ENCODE measurements at places on chromosomes 2 and 18.

DNA sequence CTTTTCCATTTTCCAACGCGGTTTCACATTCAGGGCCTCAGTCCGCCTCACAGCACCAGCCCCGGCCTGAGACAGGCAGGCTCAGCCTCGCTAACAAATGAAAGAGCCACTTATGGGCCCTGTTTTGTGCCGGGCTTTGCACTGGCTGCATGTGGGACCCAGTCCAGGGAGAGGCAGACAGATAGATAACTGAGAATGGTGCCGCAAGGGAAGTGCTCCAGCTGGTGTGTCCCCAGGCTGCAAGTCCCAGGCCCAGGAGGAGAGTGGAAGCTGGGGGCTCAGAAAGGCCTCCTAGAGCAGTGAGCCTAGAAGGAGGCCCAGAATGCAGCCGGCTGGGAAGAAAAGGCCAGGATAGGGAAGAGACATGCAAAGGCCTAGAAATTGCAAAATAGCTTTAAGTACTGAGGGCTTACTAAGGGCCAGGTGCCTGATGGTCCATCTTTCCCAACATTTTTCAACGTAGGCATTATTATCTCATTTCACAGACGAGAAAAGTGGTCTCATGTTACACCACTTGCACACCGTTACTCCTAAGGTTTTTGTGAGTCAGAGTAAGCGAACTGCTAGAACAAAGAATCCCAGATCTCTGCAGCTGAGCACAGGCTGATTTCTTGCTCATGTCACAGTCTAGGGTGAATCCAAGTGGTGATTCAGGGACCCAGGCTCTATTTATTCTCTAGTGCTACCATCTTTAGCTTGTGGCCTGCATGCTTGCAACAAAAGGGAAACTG lies 26.0 kb downstream of the ADRA2B start:
- peak; percentile 44 for DNase-seq

DNA sequence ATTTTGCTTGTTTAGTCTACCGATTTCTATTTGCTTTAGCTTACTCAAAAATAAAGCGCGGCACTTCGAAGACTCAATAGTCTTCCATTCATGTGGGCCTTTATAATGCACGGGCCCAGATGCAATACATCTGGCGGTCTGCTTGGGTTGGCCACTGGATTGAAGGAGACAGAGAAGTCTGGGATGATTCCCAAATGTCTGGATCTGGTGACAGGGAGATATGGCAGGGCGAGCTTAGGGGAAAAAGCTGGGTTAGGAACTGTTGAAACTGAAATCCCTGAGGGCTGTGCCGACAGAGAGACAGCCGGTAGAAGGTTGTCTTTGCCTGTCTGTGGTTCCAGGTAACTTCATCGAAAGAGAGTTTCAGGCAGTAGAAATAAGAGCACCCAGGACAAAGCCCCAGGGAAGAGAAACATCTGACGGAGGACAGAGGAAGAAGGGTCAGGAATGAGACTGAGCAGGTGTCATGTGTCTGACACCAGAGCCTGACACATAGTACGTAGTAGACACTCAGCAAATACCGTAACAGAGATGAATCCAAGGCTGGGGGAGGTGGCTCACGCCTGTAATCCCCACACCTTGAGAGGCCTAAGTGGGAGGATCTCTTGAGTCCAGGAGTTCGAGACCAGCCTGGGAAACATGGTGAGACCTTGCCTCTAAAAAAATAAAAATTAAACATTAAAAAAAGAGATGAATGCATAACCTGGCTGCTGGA lies 13.6 kb downstream of the CLUL1 start:
- DNase-seq: no peak

GRCh38 chr18:8758466-8758865 lies 53.1 kb downstream of the MTCL1 start:
- DNase-seq: no peak

DNA sequence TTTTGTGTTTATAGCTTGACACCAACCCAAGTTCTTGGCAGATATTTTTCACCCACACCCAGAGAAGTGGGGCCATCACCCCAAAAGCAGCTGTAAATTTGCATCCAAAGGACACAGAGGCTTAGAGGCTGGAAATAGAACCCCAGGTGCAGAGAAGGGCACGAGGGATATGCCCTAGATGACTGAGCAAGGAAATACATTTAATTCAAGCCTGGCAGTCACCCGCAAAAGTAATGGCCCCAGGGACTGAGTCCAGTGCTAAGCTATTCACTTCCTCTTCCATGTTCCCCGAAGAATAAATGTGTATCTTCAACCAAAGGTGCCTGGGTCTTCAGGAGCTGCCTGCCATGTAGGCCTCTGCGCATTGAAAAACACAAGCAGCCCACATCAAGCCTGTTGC lies 14.0 kb upstream of the REG3G start:
- DNase-seq: no peak

DNA sequence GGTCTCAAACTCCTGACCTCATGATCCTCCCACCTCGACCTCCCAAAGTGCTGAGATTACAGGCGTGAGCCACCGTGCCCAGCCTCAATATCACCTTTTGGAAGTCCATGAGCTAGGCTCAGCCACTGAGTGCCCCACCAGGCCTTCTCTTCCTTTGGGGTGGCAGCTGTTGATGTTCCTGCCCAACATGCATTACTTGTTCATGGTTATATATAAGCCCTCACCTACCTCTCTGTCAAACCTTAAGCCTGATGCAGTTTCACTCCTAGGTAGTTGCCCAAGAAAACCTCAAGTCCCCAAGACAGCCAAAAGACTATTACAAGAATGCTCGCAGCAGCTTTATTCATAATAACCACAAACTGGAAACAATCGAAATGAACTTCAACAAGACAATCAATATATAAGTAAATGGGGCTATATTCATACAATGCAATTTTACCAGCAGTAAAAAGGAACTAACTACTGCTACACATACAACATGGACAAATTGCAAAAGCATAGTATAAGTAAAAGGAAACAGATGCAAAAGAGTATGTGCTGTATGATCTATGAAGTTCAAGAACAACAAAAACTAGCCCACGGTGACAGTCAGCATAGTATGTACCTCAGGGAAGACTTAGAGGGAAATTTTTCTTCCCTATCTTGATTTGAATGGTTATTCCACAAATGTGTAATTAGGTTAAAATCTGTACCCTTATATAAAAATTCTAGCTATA lies 59.6 kb upstream of the REL start:
- DNase-seq: no peak

GRCh38 chr2:8132351-8132831 lies 549.5 kb upstream of the ID2 start:
- DNase-seq: no peak

Data from iris pigment epithelial cell (primary cell).